ENCODE measurements at places on chromosomes 1 and 21. TPM values are rescaled to one million over a fixed set of nuclear protein-coding genes. Genes with fewer than 3 reads are reported as not detected.

GRCh38 chr1:109714661-109715372, 2.8 kb downstream of the GSTM5 start:
- DNase-seq = no peak

- no peak for DNase-seq
Measured at GRCh38 chr1:160883581-160884513, 1.1 kb downstream of the ITLN1 start.

Gene ARHGAP30
- not detected for total RNA-seq

- no peak for DNase-seq
Measured at GRCh38 chr1:10941891-10942541, 70.4 kb upstream of the TARDBP start.

Gene CD1C
- not detected for total RNA-seq

Gene CYP2J2
- total RNA-seq = 0.25 TPM

- peak; percentile 49 for DNase-seq
Measured at GRCh38 chr1:117820694-117821381, 108.6 kb downstream of the GDAP2 start.

- no peak for DNase-seq
Measured at GRCh38 chr1:84883286-84883685, 9.7 kb downstream of the LPAR3 start.

- DNase-seq = peak; percentile 56
Measured at GRCh38 chr1:94819945-94820746, at the start of gene SLC44A3. Gene SLC44A3 (plus strand): TSS chr1:94820357. CDS start chr1:94820452, 95 bp downstream.

- no peak for DNase-seq
Measured at GRCh38 chr1:36639461-36639860, 156.7 kb upstream of the CSF3R start.

Gene SMCP
- total RNA-seq = not detected

GRCh38 chr1:58888833-58889232, 105.0 kb upstream of the JUN start:
- peak; percentile 44 for DNase-seq

DNA sequence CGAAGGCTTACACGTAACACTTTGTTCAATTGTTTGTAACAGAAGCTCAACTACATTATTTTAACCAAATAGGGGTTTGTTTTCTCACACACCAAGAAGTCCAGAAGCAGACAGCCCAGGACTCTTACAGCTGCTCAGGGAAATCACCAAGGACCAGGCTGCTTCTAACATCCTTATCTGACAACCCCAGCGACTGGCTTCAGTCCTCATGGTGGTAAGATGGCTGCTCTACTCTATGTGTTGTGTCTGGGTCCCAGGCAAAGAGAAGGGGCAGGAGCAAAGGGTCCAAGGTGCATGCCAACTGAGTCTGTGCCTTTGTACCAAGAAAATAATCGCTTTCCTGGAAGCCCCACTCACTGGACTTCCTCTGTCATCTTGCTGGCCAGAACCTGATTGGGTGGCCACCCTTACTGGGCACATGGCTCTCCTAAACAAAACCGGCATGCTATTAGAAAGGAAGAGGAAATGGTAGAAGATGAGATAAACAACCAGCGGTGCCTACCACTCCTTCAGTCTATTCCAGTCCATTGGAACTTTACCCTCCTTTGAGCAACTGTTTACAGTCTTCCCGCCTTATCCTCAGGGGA, 34.1 kb upstream of the LRRC8D start:
- DNase-seq = no peak

DNA sequence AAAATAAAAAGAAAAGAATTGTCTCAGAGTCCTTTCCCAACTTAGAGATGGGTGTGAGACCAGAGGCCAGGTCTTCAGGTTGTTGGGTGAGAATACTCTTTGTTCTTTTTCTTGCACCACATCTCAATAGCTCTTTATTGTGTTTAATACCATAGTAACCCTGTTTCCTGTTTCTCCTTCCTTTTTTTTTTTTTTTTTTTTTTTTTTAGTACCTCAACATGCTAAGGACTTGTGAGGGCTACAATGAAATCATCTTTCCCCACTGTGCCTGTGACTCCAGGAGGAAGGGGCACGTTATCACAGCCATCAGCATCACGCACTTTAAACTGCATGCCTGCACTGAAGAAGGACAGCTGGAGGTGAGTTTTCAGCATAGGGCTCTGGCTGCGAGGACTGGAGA, 24.4 kb downstream of the CELF3 start:
- no peak for DNase-seq

DNA sequence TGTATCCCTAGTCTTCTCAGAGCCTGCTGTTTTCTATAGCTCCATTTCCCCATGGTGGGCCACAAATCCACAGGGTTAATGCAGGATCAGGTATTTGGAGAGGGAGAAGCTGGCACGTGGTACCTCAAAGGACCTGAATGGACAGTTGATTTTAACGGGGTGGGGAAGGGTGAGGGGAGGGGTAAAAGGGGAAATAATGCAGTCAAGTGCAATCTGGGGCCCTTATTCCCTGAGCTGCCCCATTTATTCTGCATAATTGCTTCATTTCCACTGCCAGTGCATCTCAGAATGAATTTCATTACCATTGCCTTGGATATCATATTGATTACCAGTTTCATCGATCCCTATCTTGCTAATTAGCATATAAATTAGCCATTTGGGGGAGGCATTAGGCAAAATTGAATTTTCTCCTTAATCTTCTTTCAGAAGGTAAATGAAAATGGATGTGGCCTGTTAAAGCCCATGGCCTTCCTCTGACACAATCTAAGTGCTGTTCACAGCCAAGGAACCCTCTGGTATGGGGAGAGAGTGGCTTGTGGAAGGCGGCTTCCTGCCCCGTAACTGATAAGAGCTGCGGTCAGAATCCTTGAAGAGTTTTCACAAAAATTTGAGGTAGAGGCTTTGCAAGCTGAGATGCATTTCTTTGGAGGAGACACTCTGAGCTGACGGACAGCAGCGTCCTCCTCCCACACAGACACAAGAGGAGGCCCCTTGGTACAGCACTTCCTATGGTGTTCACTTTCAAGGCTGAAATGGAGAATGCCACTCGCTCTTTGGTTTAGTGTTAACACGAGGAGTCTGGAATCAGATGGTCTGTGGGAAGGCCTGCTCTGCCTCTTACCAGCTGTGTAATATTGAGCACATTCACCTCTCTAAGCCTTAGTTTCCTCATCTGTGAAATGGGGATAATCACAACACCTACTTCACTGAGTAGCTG, 34.4 kb downstream of the PHC2 start:
- no peak for DNase-seq

DNA sequence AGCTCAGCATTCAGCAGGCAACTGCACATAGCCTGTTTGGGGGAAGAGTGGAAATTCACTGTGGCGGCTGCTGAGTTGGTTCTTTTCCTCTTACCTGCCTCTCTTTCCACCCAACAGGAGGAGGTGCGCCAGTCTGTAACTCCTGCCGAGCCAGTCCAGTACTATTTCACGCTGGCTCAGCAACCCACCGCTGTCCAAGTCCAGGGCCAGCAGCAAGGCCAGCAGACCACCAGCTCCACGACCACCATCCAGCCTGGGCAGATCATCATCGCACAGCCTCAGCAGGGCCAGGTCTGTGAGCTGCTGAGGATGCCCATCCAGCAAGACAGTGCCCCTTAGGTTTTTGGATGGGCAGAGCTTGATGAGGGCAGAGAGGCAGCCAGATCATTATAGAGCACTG, 25.6 kb upstream of the KCNQ4 start:
- no peak for DNase-seq

- no peak for DNase-seq
Measured at GRCh38 chr1:21508580-21509350, 458 bp upstream of the ALPL start.

GRCh38 chr1:110673197-110673701, 1.5 kb downstream of the KCNA3 start:
- DNase-seq = no peak

Gene NR0B2
- total RNA-seq = not detected

Gene FOXJ3
- 18.1 TPM for total RNA-seq

DNA sequence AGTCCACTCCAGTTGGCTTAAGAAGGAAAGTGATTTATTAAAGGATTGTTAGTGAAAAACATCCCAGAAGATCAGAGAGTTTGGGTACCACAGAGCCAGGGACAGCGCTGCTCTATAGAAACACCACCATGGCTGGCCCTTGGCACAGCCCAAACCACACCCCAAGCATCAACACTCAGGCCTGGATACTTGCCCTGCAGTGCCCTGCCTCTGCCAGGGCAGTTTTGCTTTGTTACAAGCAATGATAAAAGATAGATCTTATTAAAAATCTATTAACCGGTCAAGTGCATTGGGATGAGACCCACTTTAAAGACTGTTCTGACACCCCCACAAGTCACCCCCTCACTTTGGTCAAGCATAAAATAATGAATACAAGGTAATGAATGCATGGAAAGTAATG, 56.6 kb downstream of the KIF21B start:
- DNase-seq = no peak

DNA sequence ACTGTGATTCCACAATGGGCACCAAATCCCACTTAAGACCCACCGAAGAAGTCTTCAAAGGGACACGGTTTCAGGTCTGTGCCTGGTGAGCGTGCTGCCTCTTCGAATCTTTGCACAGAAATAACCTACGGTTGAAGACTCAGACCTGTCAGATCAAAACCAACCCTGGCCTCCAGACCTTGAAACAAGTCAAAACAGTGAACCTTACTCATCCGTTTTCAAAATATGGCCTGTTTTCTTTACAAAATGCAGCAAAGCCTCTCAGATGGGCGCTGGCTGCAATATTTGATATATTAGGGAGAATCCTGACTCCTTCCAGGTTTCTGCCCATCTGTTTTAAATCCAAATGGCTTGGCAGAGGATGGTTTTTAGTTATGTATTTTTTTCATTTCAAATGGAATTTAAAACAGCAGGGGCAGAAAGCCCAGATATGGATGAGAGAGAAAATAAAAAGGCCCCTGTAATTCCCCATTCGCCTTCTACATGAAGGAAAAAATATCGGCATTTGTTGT, 14.0 kb downstream of the JUN start:
- no peak for DNase-seq

- DNase-seq = no peak
Measured at GRCh38 chr1:237542525-237543418, 347.9 kb downstream of the ZP4 start.

DNA sequence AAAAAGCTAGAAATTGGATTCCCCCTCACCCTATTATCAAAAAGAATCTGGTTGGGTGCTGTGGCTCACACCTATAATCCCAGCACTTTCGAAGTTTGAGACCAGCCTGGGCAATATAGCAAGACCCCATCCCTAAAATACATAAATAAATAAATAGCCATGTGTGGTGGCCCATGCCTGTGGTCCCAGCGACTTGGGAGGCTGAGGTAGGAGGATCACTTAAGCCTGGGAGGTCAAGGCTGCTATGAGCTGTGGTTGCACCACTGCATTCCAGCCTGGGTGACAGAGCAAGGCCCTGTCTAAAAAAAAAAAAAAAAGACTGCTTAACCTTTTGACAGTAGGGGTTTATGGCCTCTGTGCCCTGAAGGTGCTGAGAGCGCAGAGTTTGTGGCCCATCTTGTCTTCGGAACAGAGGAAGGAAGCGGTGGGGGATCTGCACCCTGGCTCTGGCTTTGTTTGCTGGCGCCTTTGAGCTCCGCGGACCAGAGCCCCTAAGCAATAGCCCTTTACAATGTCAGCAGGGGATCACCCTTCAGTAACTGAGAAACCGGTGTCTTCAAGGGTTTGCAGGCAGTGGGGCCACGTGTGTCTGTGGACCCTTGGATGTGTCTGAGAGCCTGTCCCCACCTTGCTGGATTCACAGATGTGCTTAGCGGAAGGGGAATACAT, 22.1 kb downstream of the SLC2A7 start:
- DNase-seq = no peak

DNA sequence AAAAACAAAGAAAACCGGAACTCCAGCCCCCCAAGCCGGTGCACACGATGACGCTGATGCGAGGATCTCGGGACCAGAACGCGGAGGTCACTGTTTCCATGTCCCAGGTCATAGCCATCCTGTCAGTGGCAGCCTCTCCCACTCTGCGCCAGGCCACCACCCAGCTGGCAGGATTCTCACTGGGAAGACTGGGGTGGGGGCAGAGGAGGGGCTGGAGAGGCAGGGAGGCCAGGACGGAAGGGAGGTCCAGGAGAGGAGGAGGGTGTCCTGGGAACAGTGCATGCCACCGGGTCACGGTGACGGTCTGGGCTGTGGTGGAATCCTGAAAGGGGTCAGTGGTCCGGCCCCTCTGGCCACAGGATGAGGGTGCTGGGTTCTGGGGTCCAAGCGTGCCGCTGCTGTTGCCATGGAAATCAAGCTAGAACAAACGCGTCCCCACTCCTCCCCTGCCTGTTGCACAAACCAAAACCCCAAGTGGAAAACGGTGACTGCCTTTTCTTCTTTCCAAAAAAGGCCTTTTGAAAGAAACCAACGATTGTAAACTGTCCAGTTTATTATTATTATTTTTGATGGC, 26.1 kb downstream of the MRPL37 start:
- DNase-seq = no peak

Gene TTC24
- total RNA-seq = not detected

- DNase-seq = no peak
Measured at GRCh38 chr1:234546890-234547788, 62.8 kb downstream of the IRF2BP2 start.

DNA sequence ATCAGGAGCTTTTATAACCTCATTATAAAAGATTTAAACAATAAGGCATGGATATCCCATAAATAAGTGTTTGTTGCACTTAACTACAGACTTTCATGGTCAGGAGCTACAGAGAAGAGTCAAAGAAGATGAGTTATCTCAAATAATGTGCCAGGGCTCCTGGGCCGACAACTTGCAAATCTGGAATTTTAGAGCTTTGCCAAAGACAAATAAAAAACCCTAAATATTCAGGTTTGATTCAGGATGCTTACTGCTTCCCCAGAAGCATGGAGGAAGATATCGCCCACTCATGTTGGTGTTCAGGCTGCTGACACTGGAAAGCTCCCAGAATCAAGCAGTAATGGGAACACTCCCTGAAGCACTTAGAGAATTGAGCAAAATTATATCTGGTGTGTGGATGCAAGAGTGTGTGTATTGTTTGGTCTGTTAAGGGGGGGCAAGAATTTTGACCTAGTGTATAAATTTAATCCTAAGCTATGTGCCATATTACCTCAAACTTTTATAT, 176.9 kb upstream of the ESRRG start:
- DNase-seq = no peak

DNA sequence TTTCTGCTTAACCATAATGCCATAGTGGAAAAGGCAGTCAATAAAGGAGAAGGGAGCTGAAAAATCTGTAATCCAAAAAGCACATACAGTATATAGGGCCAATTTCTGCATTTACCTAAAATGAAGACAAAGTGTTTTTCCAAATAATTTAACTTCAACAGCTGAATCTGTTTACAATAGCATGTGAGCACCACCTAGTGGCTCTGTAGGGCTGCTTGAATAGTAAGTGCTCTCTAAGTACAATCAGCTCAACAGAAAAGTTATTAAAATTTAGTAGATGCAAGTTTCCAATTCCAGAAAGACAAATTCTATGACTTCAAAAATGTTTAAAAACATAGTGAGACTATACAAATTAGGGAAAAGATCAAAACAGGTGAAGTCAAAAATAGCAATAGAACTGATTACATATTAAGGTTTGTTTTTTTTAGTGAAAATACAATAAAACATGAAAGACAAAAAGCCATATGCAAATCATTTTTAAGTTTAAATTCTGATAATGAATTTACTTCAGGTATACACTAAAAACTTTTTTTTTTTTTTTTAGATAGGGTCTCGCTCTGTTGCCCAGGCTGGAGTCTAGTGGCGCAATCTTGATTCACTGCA, 220.0 kb downstream of the SETD4 start:
- DNase-seq = peak; percentile 87

Data from dermis microvascular lymphatic vessel endothelial cell (primary cell).